Activated CD8-positive, alpha-beta memory T cell treated with anti-CD3 and anti-CD28 coated beads, Interleukin-2, amount 10 ng/mL, durations not matched to agents 7 days and 5 days (primary cell): ENCODE measurements at places on chromosomes 2 and 18.
A peak's percentile ranks its signal among the peaks of the same experiment; 100 is the strongest.

GRCh38 chr18:72100465-72101004 is 443.6 kb downstream of the CBLN2 start:
- DNase-seq: no peak

DNA sequence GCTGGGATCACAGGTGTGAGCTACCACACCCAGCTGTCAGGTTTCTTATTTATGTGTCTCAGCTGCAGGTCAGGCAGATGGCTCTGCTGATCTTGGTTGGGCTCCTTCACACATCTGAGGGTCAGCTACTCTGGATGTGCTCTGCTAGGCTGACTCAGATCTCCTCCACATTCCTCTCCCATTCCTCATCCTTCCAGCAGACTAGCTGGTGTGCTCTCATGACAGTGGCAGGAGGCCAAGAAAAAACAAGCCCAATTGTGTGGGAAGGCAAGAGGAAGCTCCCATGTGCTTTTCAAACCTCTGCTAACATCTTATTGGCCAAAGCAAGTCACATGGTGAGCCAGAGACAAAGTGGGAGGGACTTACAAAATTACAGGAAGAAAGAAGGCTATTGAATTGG is 11.7 kb upstream of the MSH6 start:
- DNase-seq: no peak

DNA sequence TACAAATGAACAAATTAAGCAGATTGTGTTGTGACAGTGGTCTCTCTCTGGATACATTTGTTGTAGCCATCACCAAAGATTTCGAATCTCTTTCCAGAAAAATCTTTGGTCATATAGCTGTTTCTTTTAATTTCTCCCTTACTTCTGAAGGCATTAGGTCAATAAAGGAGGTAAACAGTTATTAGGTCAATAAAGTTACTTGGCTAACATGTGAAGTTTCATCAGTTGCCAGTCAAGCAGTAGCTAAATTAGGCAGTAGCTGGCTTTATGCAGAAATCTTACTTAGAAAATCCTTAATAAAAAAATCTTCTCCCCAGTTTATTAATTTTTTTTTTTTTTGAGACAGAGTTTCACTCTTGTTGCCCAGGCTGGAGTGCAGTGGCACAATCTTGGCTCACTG is 115.5 kb downstream of the MBD5 start:
- no peak for DNase-seq

DNA sequence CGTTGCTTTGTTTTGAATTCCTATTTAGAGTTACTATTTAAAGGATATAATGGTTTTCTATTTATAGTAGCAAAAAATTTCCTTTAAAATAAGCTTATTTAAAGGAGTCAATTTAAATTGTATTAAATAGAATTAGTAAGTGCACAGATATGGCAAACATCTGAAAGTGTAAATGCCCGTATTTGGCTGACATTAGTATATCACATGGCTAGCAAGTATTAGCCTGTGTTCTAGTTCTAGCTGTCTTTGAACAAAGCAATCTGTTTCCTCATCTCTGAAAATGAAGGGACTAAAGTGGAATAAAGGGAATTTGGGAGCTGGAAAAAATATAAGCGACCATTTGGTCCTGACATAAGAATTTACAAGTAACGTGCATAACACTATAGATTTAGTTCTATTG is 32.2 kb downstream of the PELI1 start:
- no peak for DNase-seq

GRCh38 chr2:29071032-29071975 is 3.0 kb downstream of the PCARE start:
- DNase-seq: peak; percentile 32

DNA sequence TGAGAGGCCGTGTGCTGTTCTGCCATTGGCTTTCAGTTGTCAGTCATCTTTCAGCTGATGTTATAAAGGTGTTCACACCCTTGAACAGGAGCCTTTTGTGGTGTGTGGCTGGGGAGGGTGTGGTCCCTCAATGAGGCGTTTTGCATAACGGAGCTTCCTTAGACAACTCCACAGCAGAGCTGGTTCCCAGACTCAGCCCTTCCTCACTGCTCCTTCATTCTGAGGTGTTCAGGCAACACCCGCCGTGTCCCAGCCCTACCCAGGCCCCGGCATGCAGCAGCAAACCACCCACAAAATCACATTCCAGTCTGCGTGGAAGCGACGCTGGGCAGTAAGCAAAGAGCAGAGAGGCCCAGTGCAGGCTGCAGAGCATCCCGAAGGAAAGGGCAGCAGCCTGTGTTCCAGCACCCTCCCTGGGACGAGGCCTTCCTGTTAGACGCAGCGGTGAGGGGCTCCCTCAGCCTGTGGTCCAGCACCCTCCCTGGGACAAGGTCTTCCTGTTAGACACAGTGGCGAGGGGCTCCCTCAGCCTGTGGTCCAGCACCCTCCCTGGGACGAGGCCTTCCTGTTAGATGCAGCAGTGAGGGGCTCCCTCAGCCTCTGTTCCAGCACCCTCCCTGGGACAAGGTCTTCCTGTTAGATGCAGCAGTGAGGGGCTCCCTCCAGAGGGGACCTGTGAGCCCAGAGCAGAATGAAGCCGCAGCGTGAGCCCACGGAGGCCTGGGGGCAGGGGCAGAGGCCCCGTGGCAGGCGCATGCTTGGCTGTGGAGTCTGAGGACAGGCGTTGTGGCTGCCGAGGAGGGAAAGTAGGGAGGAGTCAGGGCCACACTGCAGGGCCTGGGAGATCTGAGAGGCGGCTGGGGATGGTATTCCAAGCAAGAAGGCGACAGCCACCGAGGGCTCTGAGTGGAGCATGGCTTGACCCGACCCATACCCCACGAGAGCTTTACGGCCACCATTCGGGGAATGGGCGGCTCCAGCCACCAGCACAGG is 201.8 kb upstream of the HDAC4 start:
- peak; percentile 67 for DNase-seq

GRCh38 chr2:191056228-191056627 is 42.3 kb upstream of the STAT1 start:
- DNase-seq: peak; percentile 63

DNA sequence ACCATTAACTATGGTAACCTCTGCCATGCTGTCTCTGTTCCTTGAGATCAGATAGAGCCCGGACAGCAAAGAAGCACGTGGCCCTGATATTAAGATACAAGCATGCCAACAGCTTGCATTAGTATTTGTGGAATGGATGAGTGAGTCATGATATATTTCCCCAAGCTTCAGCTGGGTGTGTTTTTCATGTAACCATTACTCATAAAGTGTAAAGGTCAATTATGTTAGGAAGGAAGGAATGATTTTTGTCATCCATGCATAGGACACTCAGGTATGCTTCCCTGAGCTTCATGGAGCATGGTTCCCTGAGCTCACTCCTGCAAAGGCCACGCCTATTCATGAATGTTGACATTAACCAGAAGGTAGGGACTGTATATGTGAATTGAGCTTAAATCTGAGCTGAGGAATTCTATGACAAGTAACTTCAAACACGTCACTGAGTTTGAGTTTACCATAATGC is 74.6 kb downstream of the ARL4C start:
- DNase-seq: no peak

- DNase-seq: no peak
Observed at GRCh38 chr18:10514082-10514481, 11.7 kb upstream of the NAPG start.

DNA sequence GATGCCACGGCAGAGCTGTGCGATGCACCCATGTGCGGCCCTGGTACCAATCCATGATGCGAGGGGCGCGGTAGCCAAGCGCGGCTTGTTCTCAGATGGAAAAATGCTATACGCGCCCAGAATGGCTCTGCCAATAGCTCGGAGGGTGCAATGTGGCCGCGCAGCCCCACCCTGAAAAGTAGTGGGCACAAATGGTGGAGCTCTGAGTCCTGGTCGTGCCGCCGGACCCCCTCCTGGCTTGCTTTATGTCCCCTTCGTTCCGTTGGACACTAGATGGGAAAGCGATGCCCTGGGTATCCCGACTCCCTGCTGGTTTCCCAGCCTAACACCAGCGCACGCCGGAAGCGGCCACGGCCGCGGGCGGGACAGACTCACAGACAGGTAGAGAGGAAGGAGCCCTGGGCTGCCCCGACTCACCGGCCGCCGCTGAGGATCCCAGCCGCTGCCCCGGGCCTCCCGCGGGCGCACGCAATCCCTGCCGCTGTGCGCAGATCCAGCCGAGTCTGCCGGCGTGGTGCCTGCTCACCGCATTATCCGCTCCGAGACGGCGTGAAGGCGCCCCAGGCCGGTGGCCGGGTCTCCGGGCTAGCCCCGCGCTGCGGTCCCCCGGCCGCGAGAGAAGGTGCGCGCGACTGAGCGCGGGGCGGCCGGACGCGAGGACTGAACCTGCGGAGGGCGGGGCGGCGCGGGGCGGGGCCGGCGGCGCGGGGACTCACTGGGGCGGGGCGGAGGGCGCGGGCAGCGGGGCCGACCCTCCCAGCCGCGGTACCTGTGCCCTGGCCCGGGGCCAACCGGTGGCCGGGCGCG is at the start of gene CDC42EP3:
Gene CDC42EP3 (minus strand): TSS at position 634 of the 807 bp plus-strand sequence. CDS start 25,055 bp downstream, outside the sequence.
- DNase-seq: peak; percentile 78

DNA sequence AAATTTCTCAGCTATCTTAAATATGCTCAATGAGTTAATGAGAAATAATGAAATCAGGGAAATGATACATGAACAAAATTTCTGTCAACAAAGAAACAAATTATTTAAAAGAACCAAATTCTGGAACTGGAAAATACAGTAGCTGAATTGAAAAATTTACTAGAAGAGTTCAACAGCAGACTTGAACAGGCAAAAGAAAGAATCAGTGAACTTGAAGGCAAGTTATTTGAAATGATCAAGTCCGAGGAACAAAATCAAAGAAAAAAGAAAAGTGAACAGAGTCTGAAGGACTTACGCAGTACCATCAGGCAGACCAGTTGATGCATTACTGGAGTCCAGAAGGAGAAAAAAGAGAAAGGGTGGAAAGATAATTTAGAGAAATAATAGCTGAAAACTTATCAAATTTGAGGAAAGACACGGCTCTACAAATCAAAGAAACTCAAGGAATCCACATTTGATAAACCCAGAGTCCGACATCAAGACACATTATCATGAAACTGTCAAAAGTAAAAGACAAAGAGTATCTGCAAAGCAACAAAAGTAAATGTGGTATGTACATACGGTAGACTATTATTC is 83.6 kb downstream of the CCDC138 start:
- DNase-seq: no peak

DNA sequence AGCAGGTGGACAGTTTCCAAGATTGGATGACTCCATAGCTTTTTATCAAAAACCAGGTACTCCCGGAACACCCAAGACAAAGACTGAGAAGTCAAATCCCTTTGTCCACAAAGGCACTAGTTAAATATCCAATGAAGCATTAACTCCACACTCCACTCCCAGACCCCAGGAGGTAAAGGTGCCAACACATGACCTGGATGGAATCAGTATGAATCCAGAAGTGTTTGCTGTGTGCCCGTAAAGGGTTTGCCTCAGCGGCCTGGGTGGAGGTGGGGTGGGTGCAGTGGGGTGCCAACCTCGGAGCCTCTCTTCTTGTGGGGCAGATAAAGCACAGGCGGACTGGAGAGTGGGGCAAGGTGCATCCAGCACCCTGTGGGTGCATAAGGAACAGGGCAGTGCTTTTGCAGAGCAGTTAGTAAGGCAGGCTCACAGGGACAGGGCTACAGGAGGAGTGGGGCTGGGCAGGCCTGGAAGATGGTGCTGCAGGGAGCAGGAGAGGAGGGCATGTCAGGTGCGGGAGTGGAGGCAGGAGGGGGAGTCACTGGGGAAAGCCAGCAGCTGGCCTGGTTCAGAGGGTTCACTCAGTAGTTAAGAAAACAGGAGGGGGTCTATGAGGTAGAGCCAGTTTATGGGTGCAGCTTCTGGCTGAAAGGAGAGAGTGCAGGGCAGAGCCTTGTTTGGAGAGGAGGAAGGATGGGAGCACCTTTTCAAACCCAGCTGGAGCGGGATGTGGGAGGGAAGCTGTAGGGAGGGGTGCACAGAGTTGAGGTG is 208.4 kb upstream of the SMAD2 start:
- DNase-seq: no peak

- DNase-seq: no peak
Observed at GRCh38 chr2:96873651-96874096, 3.8 kb upstream of the SEMA4C start.

DNA sequence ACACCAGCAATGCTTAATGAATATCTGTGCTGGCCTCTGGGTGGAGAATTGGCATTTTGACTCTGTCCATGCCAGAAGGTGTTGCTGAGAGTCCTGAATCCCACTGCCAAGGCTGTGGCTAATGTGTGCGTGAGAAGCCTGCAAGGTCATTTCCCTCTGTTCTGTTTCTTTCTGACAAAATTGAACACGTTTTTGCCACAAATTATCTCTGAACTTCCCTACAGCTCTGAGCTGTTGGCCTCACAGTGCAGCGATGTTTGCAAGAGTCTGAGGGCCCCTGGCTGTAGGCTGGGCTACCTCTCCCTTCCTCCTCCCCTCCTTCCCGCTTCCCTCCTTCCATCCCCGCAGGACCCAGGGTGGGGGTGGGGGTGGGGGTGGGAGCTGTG is 154.1 kb upstream of the HS6ST1 start:
- no peak for DNase-seq

- DNase-seq: no peak
Observed at GRCh38 chr2:167181134-167181533, 292.9 kb downstream of the XIRP2 start.

DNA sequence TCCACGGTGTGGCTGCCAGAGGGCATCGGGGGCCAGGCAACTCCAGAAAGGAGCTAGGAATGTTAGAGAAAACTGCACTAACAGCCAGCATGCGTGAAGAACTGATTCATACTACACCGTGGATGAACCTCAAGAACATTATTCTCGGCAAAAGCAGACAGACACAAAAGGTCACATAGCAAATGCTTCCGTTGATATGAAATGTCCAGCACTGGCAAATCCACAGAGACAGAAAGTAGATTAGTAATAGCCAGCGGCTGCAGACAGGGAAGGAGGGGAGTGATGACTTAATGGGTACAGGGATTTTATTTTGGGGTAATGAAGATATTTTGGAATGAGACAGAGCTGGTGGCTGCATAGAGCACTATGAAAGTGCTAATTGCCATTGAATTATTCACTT is 37.4 kb downstream of the SCTR start:
- no peak for DNase-seq

- DNase-seq: peak; percentile 74
Observed at GRCh38 chr18:55234366-55235093, 275.3 kb upstream of the CCDC68 start.

- DNase-seq: no peak
Observed at GRCh38 chr18:3441290-3441689, 8.7 kb upstream of the TGIF1 start.

GRCh38 chr18:67279988-67280387 is 236.5 kb downstream of the DSEL start:
- DNase-seq: no peak

DNA sequence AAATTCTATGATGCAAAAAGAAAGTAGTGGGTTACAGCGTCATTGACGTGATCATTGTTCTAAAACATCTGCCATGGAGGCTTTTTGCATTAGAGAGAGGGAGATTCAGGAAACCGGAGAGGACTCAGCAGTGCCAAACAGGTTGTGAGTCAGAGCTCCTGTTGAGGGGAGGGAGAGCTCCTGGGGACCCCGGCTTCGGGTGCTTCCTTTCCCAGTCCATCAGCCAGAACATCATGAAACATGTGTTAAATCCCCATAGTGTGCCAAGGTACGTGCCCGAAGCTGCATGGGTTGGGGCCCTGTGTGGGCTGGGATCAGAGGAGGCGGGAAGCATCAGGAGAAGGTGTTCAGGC is 791 bp upstream of the CYRIA start:
- no peak for DNase-seq

- DNase-seq: no peak
Observed at GRCh38 chr2:106974891-106975290, 88.9 kb upstream of the ST6GAL2 start.
